NCI-H1436 treated with DMSO at 0.1 percent for 48 hours (cell line): ENCODE measurements at places on chromosomes 3 and 15.

GRCh38 chr3:124837730-124838186 lies 49.4 kb downstream of the ITGB5 start:
- DNase-seq: no peak

GRCh38 chr3:11300970-11301369 lies 28.8 kb downstream of the ATG7 start:
- no peak for DNase-seq

DNA sequence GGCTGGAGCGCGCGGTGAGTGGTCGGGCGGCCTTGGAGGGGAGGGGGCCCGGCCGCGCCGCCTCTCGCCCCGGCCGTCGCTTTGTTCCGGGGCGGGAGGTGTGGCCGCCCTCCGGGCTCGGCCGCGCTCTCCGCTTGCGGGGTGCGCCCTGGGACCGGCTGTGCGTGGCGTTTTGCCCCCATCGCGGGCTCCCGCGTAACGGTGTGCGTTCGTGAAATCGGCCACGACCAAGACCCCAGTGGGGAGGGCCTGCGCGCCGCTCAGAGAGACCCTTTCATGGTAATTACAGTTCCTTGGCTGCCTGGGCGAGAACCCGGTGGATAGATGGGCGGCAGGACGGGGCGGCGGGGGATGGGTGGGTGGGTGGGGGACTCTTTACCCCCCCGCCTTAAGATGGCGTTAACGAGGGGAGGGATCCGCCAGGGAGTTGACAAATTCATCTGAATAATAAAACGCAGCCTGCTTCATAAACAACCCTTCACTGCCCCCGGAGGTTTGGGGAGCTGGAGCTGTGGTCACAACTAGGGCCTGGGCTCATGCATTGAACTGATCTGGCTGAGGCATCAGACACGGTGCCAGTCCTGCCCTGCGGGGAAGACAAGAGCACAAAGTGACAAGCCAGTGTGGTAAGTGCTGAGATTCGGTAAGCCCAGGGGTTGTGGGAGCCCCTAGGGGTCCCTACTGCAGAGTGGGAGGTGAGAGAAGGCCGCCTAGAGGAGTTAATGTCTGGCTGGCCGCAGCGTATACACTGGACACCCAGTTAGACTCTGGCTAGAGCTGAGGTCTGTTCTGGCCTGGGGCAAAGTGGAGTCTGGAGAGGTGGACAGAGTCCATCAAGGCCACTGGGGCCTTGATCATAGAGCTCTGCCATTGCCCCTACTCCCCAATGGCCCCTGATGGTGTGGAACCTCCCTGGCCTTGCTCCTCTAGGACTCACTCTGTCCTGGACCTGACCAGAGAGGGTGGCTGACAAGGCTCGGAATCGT lies 668 bp downstream of the MRAS start:
- DNase-seq: no peak

GRCh38 chr3:169147238-169148008 lies 516.1 kb downstream of the MECOM start:
- DNase-seq: no peak

DNA sequence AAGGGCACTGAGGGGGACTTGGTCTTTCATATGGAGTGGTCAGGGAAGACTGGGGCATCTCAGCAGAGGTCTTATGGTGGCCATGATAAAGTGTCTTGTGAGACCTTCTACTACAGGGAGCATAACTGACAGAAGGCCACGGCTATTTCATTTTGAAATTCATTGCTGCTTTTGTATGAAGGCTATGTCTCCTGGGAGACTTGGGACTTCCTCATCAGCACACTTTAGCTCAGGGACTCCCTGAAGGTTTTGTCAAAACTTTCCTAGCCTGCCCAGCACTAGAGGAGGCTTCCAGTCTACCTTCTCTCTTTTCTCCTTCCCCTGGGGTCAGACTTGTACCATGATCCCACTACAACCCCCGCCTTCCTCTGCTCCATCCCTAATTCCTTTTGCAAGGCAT lies 77.2 kb upstream of the RASGRF1 start:
- no peak for DNase-seq

DNA sequence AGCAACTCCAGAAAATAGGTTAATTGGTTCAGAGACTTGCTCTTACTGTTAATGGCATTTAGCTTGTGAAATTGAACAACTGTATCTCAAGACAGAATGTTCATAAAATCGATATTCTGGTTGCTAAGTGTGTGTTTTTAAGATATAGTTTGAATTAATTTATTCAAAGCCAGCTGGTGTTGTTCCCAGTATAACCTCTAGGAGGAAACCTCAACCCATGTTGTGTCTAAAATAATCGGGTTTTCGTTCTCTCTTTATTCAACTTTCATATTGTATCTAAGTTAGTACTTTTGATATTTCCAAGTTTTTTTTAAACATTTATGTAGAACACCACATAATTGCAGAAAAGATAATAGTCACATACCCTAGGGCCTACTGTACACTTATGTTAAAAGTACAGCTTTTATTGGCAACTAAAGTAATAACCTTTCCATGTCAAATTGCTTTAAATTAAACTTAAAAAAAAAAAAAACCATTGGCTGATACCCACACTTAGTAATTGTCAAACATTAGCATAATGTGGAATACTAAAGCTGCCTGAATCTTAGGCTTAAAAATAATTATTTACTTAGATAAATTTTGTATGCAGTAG lies 90.9 kb downstream of the SAMMSON start:
- DNase-seq: no peak
